Urothelium cell line (cell line): ENCODE measurements at places on chromosomes 1 and 21.
A peak's percentile ranks its signal among the peaks of the same experiment; 100 is the strongest.

DNA sequence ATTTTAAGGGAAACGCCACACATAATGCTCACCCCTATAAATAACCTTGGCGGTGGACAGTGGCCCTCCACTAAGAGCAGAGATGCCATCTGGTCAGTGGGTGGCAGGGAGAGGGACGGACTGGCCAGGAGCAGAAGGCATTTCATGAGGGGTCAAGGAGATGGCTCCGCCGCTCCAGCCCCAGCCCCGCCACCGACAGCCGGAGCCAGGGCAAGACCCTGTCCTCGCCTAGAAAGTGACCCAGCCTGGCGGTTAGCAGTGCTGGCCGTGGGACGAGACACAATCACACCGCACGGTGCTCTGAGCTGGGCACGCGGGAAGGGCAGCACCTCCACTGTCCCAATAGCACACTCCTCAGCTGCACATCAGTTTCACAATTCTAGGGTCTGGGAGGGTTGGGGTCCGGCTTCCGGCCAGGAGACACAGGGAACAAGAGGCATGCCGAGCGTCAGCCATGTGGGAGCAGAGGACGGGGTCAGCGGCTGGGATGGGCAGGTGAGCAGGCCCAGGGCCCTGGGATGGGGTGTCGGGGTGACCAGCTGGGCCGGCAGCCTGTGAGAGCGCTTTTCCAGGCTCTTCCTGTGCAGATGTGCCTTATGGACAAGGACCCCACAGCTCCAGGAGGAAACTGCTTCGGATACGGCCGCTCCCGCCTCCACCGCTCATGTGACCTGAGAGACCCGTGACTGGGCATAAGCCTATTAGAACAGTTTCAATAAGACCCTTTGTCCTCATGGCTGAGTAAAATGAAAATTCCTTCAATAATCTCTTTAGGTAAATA lies 5.7 kb downstream of the SLC19A1 start:
- DNase-seq, result no peak

DNA sequence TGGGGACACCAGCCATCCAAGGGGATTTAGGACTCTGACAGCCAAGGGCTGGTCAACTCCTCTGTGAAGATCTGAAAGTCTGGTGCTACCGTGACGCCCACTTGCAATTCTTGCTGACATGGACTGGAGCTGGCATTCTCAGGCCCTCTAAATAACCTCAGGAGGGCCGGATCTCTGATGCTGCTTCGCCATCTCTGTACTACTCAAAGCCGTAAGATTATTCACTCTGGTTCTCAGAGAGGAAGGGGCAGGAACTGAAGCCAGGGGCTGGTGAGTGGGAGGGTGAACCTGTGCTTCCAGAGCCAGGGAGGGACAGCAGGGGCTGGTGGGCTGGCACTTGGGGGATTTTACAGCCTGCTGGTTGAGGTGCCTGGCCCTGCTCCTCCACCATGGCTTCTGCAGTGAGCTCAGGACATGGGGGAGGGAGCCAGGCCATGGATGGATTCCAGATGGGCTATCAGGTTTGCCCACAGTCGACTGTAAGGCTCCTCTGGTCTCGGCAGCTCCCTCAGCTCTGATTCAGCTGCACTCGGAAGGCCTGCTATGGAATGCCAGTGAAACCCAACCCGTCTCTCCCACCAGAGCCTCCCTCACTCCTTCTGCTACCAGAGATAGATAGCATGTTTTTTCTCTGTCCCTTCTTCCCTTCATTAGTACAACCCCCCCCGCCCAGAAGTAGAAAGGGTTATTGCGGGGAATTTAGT lies 84.5 kb downstream of the PLXNA2 start:
- no peak for DNase-seq

- no peak for DNase-seq
These were observed 13.2 kb upstream of the C2CD2 start for GRCh38 chr21:41966872-41967621.

- no peak for DNase-seq
These were observed 171.9 kb downstream of the SMYD3 start for GRCh38 chr1:246335151-246335550.

DNA sequence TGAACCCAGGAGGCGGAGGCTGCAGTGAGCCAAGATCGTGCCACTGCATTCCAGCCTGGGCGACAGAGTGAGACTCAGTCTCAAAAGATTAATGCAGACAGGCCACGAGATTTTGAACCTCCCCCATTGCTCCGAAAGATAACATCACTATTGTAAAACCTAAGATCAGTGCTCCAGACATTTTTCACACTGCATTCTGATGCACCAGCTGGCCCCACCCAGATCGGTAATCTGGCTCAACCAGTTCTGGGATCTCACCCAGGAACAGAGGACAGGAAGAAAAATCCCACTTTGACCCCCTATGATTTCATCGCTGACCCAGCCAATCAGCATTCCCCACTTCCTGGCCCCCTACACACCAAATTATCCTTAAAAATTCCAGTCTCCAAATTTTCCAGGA lies 10.7 kb upstream of the CSRP1 start:
- no peak for DNase-seq

DNA sequence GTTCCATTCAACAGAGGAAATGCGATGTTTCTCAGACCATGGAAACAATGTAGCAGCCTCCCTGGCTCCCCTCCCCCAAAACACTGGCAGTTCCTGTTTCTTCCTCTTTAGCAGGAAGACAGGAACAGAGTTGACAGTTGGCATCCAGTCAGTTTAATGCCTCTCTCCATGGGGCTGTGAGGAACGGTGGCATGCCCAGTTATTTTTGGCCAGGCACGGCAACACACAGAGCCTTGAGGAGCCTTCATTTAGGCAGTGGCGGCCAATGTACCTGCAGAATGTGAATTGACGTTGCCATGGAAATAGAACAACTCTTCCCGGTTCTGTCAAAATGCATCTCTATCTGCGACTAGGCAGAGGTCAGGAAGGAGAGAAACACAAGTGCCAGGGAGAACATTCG lies 330.6 kb downstream of the DSCAM start:
- no peak for DNase-seq

DNA sequence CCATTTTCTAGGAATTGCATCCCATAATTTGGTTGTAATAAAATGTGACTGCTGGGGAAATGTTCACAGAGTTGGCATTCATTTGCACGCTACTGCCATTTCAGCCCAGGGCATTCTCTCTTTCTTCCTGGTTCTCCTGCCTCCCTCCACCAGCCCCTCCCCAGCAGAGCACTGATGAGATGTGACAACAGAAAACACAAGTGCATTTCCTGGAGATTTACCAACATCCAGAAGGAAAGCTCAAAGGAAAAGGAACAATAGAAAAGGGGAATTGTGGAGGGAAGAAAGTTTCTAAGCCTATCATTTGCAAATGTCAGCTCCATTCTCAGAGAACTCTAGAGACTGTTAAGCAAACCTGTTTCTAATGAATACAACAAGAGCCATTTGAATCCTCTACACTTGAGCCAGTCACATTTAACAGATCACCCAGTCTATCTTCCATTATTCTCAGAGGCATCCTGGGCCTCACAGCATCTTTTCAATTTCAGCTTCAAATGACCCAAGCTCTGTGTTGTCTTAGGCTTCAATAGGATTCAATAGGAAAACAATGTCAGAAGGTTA lies 395.6 kb upstream of the PBX1 start:
- no peak for DNase-seq

DNA sequence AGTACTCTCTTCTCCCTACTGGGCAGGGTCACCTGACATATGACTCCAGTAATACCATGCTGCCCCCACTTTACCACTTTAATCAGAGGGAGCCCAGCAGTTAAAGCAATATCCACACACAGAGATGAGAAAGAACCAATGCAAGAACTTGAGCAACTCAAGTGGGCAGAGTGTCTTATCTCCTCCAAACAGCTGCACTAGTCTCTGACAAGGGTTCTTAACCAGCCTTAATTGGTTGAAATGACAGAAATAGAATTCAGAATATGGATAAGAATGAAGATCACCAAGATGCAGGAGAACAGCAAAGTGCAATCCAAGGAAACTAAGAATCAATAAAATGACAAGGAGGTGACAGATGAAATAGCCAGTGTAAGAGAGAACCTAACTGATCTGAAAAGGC lies 91.0 kb downstream of the KCNT2 start:
- no peak for DNase-seq

DNA sequence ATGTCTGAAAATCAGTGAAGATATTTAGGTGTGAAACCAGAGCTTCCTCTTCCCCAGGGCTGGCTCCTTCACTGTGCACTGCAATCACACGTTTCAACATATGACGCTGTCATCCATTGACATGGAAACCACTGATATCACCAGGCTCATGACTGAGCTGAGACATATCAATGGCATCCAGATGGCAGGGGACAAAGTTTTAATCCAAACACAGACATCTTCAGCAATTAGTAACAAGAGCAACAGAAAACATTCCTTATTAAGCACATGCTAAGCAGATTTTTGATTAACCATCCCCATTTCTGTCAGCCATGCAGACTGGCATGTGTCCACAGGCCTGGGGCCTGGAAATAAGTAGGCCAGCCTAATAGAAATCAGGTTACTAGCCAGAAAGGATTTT lies 108.0 kb upstream of the ADAR start:
- DNase-seq, result no peak

DNA sequence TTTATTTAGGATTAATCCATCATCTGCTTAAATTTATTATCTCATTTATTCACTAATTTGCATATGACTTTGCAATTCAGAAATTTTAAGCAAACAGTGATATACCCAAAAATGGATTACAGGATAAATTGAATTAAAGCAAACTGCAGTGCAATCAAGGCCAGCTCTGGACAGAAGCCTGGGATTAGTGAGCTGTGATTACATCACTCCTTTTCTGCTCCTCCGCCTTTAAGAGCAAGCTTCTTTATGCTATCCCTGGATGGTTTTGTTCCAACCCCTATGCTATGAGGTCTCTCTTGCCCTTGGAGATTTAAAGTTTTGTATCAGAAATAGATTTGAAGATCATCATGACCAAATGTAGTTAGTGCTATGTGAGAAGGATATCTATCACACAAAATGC lies 32.6 kb downstream of the GPR52 start:
- DNase-seq, result no peak

- DNase-seq, result peak; percentile 88
These were observed 61.9 kb downstream of the WNT9A start for GRCh38 chr1:227885648-227886502.

DNA sequence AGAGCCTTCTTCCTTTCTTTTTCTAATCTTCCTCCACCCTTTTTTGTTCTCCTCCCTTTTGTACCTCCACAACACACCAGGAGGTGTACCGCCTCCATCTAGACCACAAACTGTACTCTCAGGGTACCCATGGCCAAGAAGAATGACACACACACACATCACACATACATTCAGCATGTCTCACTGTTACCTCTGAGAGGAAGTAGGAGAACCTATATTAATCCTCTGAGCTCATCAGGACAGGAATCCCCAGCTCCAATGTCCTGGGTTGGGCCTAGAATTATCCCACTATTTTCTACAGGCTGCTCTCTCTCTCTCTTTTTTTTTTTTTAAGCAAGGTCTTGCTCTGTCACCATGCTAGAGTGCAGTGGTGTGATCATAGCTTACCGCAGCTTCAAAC lies 36.7 kb downstream of the ATP2B4 start:
- DNase-seq, result peak; percentile 76

- no peak for DNase-seq
These were observed 144.2 kb downstream of the DHRS3 start for GRCh38 chr1:12473596-12474362.

GRCh38 chr1:43206600-43207228 lies 34.6 kb downstream of the CFAP57 start:
- peak; percentile 95 for DNase-seq

DNA sequence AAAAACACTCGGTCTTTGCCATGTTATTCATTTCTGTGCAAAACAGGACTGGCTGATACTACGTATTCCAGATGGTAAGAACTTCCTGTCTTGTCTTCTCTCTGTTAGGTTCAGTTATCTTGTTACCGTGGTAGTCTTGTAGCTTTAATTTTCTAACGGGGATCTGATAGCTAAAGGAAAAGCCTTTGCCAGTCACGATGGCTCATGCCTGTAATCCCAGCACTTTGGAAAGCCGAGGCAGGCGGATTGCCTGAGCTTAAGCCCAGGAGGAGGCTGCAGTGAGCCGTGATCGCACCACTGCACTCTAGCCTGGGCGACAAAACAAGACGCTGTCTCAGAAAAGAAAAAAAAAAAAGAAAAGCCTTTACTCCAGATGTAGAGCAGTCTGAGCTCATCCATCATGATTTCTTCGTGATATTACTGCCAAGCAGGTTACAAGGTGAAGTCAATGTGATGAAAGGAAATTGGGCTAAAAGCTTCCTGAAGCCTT lies 11.1 kb upstream of the MSTO1 start:
- DNase-seq, result no peak

GRCh38 chr21:29725025-29725736 lies 214.6 kb downstream of the GRIK1 start:
- DNase-seq, result no peak

DNA sequence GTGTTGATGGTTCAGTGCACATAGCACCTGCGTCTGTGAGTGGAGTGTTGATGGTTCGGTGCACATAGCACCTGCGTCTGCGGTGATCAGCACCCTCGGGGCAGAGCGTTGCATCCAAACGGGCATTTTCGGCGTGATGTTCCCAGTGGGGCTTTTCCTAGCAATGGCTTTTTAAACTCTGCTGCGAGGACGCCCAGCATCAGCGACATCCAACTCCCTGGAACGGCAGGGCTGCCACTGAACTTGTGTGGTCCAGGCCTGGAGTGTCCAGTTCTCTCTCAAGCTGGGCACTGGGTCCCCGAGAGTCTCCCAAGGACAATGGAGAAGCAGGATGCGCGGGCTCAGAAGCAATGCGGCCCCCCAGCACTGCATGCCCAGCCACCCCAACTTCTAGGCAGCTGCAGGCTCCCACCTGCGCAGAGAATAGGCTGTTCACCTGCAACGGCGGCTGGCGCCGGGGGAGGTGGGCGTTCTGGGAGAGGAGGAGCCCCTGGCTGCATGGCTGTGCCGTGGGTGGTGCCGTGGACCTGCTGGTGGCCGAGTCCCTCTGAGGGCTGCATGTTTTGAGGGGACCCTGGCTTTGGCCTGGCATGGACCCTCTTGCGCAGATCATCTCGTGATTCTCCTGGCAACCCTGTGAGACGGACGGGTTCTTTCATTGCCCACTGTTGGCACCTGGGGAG lies 10.1 kb upstream of the C1orf174 start:
- no peak for DNase-seq

DNA sequence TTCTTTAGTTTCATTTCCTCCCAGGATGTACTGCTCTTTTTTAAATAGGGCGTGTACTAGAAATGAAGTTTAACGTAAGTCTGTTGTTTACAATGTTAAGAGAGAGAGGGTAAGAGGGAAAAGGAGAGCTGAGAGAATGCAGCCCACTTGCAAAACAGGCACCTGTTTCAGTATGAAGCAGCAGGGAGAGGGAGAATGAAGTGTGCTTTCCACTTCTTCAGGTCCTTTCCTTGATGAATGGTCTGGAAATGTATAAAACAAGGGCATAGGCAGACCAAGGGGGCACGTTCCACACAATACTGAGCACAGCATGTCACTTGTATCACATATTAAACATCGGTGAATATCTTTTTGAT lies 2.0 kb downstream of the KCNA3 start:
- no peak for DNase-seq

GRCh38 chr1:4792565-4792964 lies 138.2 kb downstream of the AJAP1 start:
- no peak for DNase-seq

- DNase-seq, result no peak
These were observed 53.0 kb downstream of the PRRX1 start for GRCh38 chr1:170716835-170717429.

- no peak for DNase-seq
These were observed 67.5 kb downstream of the PSMG1 start for GRCh38 chr21:39115576-39116235.
